Right hindlimb (tissue), 1 donor: ENCODE measurements at places on chromosomes 13 and 19.

- no peak for DNase-seq
Measured at GRCh38 chr13:67123165-67123564, 107.0 kb downstream of the PCDH9 start.

- DNase-seq = no peak
Measured at GRCh38 chr13:79631051-79631659, 150.2 kb downstream of the NDFIP2 start.

DNA sequence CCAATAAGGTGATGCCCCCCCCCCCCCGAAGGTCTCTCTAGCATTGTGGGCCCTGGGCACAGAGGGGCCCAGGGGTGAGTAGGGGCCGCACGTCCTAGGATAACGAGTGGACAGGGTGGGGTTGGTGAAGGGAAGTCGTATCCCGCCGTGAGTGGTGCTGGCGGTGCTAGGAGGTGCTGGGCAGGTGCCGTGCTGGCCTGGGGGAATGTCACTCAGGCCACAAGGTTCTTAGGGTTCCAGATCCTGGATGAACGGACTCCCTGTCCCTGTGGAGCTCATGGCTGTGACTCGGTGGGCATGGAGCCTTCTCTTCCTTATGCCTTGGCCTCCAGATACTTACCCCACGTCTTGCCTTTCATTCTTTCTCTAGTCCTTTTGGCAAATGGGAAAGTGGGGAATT lies 157.4 kb upstream of the SOX1 start:
- DNase-seq = no peak

GRCh38 chr19:47226426-47227351 lies 4.3 kb downstream of the BBC3 start:
- DNase-seq = peak; percentile 73

GRCh38 chr13:36717966-36718545 lies 44.2 kb downstream of the SERTM1 start:
- no peak for DNase-seq

- no peak for DNase-seq
Measured at GRCh38 chr13:44240611-44241145, 132.9 kb upstream of the SERP2 start.

- no peak for DNase-seq
Measured at GRCh38 chr13:102589301-102589822, 7.4 kb upstream of the TPP2 start.
